Activated effector memory CD4-positive, alpha-beta T cell treated with anti-CD3 and anti-CD28 coated beads, Interleukin-2, amount 50 U/mL, for 16 hours (primary cell): ENCODE measurements at places on chromosomes 2 and 18.
A peak's percentile ranks its signal among the peaks of the same experiment; 100 is the strongest.

DNA sequence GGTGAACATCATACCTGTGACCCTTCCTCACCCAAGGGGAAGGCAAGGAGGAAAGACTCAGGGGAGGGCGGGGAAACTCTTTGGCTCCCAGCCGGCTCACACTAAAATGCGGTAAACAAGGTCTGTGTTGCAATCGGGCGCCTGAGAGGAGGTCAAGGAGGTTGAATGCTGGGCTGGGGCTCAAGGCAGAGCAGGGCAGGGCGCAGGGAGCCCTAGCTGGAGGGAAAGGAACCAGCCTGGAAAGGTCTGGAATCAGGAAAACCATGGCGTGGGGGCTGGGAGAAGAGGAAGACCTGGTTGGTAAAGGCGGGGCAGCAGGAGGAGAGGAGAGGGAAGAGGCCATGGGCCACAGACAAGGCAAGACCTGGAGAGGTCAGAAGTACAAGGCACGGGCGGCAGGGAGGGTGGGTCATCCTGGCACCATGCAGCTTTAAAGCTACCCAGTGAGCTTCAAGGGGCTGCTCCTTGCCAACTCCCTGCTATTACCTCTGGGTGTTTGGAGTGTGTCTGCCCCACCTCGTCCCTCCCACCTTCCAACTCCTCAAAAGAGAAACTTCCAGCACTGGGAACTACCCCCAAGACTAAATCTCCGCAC, 4.8 kb upstream of the TMEM37 start:
- no peak for DNase-seq

- DNase-seq = no peak
Measured at GRCh38 chr2:241289053-241289452, 26.4 kb downstream of the HDLBP start.

DNA sequence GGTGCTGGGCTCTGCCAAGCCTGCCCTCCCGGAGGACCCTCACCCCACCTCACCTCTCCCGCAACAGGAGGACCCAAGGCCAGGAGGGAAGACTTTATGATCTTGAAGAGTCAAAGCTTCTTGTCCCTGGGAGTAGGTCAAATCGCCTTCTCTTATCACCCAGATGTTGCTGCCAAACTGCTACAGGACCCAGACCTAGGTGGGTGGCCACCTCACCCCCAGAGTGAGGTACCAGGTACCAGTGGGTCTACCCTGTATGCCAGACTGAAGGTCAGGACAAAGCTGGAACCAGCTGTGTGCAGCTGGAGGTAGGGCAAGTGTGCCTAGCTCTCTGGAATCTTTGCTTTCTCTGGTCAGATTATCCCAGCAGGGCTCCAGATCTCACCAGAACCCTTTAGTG, 197.2 kb downstream of the ZFP36L2 start:
- no peak for DNase-seq

- DNase-seq = no peak
Measured at GRCh38 chr18:48393170-48393569, 16.0 kb downstream of the ZBTB7C start.

DNA sequence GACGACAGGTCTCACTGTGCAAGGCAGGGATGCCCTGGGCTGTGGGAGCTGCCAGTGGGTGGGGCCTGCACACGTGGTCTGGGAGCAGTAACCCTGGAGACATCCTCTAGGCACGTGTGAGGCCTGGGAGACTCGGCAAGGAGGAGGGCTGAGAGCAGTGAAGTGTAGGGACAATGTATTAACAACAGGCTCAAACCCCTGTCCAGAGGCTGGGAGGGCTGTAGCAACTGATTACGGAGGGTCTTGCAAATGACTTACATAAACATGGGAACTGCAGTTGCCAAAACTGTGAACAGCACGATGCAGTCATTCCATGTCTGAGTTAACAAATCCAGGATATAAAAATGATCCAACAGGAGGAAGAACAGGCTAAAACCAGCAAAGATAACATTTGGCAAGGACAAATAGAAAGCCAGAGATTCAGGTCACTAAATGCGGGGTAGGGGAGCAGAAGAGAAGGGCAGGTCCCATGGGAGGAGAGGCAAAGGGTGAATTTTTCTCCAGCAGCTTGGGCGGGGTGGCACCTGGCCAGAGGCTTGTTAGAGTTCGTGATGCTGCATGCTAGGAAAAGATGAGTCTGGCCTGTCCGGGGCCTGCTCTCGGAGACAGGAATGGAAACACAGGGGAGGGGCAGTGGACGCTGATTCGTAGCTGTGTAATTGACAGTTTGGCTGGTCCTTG, 44.9 kb downstream of the CYP27C1 start:
- DNase-seq = peak; percentile 37

GRCh38 chr18:46575851-46576250, 81.2 kb downstream of the LOXHD1 start:
- DNase-seq = no peak

- peak; percentile 19 for DNase-seq
Measured at GRCh38 chr18:48022021-48022420, 91.6 kb upstream of the SMAD2 start.

- DNase-seq = no peak
Measured at GRCh38 chr2:153005071-153005730, 286.8 kb downstream of the ARL6IP6 start.

GRCh38 chr2:12212841-12213597, 466.6 kb downstream of the LPIN1 start:
- DNase-seq = no peak

DNA sequence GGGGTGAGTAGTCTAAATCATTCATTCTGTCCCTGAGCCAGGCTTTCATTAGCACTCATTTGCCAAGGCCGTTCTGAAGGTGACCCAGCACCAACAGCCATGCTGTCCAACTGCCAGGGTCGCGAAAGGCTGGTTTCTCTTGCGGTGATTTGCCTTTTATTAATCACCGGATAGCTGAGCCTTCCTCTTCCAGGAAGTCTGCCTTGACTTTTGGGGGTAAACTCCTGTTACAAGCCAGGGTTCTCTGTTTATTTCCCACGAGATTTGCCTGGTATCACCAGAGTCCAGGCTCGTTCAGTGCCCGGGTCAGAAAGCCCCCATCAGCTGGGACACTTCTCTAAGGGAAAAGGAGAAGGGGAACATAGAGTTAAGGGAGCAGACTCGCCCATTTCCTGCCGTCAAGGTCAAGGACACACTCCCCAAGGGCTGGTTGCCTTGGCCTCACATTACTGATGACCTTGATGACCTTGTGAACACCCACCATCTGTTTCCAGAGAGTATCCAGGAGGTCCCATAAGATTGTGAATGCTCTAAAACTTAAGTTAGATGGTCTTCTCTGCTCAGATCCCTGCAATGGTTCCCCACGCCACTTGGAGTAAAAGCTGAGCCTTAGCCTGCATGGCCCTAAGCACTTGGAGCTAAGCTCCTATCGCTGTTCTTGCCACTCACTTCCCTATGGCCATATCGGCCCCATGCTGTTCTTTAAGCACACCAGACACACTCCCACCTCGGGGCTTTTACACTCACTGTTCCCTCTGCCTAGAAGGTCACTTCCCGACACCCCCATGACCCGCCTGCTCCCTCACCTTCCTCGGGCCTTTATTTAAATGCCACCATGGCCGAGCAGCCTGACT, 118.0 kb upstream of the STPG4 start:
- no peak for DNase-seq

GRCh38 chr2:225310745-225311144, 88.8 kb upstream of the NYAP2 start:
- DNase-seq = no peak

DNA sequence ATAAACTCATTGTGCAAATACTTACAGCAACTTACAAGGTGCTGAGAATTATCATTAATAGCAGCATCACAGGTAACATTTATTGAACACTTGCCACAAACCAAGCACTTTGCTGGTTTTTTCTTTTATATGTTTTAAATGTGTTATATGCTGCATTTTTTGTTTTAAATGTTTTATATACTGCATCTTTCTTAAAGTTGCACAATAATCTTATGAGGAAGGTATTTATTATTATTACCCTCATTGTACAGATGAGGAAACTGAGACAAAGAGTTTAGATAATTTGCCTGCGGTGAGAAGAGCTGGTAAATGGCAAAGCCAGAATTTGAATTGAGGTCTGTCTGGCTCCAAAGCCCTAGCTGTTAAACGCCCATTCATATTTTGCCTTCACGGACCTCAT, 52.2 kb upstream of the RIOK3 start:
- no peak for DNase-seq

GRCh38 chr2:179422037-179422643, 157.5 kb upstream of the SESTD1 start:
- DNase-seq = peak; percentile 70

GRCh38 chr18:78672862-78673446, 306.7 kb upstream of the SALL3 start:
- peak; percentile 51 for DNase-seq

- DNase-seq = no peak
Measured at GRCh38 chr2:177728399-177728765, 335.8 kb downstream of the AGPS start.

GRCh38 chr2:173803449-173803848, 161.7 kb downstream of the SP3 start:
- DNase-seq = no peak

GRCh38 chr2:164852086-164852485, 10.5 kb upstream of the COBLL1 start:
- no peak for DNase-seq
